ENCODE measurements at places on chromosomes 16 and 17. TPM values are rescaled to one million over a fixed set of nuclear protein-coding genes. Genes with fewer than 3 reads are reported as not detected.

GRCh38 chr17:66441101-66441661 lies 138.8 kb downstream of the PRKCA start:
- no peak for DNase-seq

HSD11B2 gene
- total RNA-seq, result 2.4 TPM

DNA sequence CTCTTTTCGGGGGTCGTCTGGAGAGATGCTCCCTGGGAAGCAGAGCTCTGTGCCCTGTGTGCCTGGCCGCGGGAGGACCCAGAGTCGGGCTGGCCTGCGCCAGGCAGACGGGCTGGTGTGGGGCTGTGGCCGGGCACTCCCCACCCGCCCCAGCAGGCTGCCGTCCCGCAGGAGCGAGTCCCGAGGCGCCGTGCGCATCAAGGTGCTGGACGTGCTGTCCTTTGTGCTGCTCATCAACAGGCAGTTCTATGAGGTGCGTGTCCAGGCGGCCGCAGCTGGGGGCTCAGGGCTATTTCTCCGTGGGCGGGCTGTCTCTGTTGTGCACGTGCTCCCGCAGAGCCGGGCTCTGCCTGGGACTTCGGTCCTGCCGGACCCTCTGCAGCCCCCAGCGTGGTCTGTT lies 15.0 kb downstream of the TSC2 start:
- no peak for DNase-seq

NPIPA3 gene
- total RNA-seq, result 1.4 TPM

DNA sequence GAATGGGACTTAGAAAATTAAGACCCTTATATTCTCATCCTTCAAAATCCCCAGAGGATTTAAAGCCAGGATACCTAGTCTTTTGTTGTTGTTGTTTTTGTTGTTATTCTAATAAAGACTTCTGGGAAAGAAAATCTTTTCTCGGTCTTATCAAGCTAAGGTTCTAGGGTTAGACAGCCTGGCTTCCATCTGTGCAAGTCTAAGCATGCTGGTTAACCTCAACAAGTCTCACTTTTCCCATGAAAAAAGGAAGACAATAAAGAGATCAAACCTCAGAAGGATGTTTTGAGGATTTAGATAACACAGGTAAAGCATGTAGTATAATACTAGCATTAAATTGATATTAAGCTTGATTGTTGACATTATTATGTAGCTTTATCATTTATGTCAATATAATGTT lies 486.4 kb upstream of the SOX9 start:
- no peak for DNase-seq

- DNase-seq, result no peak
Observed at GRCh38 chr17:41335747-41336146, 14.9 kb downstream of the KRT33A start.

- no peak for DNase-seq
Observed at GRCh38 chr17:42402117-42402516, 13.9 kb upstream of the STAT3 start.

DNA sequence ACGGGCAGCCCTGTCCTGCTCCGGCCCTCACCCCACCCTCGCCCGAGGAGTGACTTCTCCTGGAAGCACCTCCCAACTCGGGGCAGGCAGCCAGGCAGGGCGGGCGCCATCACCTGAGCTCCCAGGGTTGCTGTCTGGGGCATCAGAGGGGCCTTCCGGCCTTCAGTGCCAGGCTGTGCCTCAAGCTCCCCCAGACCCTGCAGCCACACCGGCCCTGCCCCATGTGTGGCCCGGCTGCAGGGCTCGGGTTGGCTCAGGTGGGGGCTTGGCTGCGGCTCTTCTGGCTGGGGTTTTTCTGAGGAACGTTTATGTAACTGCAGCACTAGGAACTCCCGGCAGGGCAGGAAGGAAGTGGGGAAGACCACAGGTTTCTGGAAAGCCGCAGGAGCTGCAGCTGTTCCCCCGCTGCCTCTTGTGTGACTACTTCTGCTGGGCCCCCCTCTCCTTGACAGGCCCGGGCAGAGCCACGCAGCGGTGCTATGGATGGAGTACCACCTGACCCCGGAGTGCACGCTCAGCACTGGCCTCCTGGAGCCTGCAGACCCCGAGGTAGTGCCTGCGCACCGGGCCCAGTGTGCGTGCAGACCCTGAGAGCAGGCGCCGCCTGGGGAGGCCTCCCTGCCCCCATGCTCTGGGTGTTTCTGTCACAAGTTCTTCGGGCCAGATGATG lies 45.6 kb downstream of the PRMT7 start:
- DNase-seq, result no peak

GPRC5C gene
- 210 TPM for total RNA-seq

CCL4 gene
- total RNA-seq, result not detected

GRCh38 chr17:65530523-65531255 lies 30.8 kb downstream of the AXIN2 start:
- DNase-seq, result no peak

DNA sequence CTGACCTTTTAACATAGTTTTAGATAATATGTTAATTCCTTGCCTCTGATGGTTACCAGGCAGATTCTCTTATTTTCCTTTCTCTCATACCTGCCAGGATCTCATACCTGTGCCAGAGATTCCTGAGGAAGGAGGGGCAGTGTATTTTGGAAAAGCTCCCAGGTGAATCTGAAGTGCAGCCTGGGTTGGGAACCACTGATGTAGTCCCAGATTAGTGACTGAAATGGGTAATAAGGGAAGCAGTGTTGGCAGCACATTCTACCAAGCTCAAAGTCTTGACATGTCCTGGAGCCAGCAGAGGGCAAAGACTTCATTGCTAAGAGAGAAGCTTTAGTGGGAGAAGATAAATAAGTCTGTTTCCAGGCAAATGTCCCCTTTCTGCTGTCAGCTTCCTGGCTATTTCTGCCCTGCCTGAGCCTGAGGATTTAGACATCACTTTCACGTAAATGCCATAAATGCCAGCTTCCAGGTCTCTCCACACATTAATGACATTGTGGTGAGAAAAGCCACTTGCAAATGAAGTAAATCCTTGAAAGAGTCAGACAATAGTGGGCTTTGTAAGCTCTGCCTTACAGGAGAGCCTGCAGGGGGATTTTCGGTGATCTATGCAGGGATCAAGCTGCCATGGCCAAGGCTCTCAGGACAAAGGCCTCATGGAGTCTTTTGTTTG lies 40.9 kb upstream of the C16orf78 start:
- DNase-seq, result peak; percentile 11

GRCh38 chr17:75737133-75737962 lies 16.1 kb downstream of the ITGB4 start:
- DNase-seq, result no peak

GRCh38 chr17:10316801-10317542 lies 55.8 kb downstream of the MYH13 start:
- DNase-seq, result peak; percentile 23

KRT9 gene
- total RNA-seq, result not detected

- DNase-seq, result no peak
Observed at GRCh38 chr17:601244-601925, 113.3 kb downstream of the VPS53 start.

GRCh38 chr17:35713069-35713728 lies 18.2 kb upstream of the RASL10B start:
- no peak for DNase-seq

DNA sequence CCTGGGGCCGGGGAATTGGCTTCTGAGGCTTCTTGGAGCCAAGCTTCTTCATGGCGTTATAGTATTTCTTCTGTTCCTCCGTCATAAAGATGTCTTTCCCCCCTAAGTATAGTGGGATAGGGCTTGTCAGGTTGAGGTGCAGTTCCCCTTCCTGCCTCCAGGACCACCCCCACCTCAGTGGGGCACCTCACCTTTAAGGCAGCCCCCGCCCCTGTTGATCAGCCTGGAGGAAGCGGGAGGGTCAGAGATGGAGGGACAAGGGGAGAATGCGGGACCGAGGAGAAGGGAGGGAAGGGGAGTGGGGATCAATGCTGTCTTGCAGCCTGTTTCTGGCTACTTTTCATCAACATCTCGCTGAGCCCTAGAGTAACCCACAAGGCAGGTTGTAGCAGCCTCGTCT lies 11.6 kb upstream of the CD79B start:
- DNase-seq, result no peak

DNA sequence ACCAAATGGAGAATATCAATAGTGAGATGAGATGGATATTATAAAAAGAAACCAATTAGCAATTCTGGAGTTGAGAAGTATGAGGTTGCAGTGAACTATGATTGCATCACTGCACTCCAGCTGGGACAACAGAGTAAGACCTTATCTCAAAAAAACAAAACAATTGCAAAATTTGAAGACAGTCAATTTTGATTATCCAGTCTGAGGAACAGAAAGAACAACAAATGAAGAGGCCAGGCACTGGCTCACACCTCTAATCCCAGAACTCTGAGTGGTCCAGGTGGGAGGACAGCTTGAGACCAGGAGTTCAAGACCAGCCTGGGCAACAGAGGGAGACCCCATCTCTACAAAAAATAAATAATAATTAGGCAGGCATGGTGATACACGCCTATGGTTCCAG lies 35.0 kb downstream of the USP32 start:
- no peak for DNase-seq

DNA sequence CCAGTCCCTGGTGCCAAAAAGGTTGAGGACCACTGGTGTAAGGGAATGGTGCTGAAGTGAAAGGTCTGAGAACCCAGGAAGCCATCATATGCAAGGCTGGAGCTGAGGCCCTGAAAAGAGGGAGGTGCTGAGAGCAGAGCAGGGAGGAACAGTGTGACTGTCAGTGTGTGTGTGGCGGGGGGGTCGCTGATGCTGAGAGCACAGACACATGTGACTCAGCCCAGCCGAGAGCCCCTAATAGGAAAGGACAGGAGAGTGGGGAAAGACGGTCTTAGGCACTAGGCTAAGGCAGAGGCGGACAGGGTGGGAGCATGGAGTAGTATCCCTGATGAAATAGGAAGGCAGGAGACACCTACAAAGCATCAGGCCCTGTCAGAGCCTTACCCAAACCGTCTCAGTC lies 1.2 kb downstream of the B9D1 start:
- DNase-seq, result no peak

GRCh38 chr17:72176951-72177660 lies 56.3 kb downstream of the SOX9 start:
- DNase-seq, result no peak

KRT25 gene
- not detected for total RNA-seq

- DNase-seq, result peak; percentile 56
Observed at GRCh38 chr17:18258356-18259038, at the start of gene FLII. Gene FLII (minus strand): TSS chr17:18258738. CDS start chr17:18258690, 48 bp downstream.

GRCh38 chr16:75074920-75075687 lies 41.5 kb downstream of the LDHD start:
- DNase-seq, result no peak

ANKS4B gene
- total RNA-seq, result not detected

- no peak for DNase-seq
Observed at GRCh38 chr17:31488982-31489294, 97.5 kb downstream of the RAB11FIP4 start.

GRCh38 chr17:35117984-35118383 lies 1.7 kb downstream of the RAD51D start:
- DNase-seq, result peak; percentile 50

LDHD gene
- total RNA-seq, result 3.7 TPM

DNA sequence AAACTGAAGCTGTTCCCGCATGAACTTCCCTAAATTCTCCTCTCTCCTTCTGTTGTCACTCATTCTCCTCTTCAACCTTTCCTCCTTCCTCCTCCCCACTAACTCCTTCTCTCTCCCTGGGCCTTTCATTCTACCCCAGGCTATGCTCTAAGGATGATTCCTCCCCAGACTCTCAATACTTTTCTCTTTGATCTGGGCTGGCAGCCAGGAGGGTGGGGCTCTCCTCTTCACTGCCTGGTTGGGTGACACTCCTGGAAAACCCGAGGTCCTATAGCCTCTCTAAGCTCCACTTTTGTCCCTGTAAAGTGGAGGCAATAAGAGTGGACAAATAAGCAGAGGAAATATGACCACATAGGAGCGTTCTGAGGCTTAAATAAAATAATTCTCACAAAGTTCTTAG lies 46.2 kb downstream of the HSD17B2 start:
- DNase-seq, result no peak

BOLA2 gene
- total RNA-seq, result 93.1 TPM

DNA sequence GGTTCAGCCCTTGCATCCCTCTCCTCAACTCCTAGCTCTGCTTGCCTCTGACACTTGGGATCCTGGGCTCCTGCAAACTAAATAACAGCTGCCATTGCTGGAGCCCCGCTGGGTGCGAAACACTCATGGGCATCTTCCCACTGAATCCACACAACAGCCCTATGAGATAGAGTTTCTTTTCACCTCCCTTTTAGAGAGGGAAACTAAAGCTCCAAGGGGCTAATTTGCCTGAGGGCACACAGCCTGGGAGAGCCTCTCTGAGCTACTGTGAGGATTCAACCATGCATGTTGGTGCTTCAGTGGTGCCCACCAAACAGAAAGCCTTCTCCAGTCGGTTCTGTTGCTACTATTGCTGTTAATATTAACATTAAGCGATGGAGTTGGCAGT lies 4.0 kb downstream of the ACBD4 start:
- no peak for DNase-seq

- DNase-seq, result no peak
Observed at GRCh38 chr17:76670020-76670717, 26.6 kb upstream of the ST6GALNAC1 start.

PRKCB gene
- not detected for total RNA-seq

TMED6 gene
- not detected for total RNA-seq

GRCh38 chr17:5429191-5429887 lies 9.4 kb downstream of the RPAIN start:
- no peak for DNase-seq

- DNase-seq, result no peak
Observed at GRCh38 chr16:81786868-81787267, 7.8 kb downstream of the PLCG2 start.

GLIS2 gene
- total RNA-seq, result 5.9 TPM

- no peak for DNase-seq
Observed at GRCh38 chr16:2749476-2749875, 3.0 kb upstream of the SRRM2 start.

DNA sequence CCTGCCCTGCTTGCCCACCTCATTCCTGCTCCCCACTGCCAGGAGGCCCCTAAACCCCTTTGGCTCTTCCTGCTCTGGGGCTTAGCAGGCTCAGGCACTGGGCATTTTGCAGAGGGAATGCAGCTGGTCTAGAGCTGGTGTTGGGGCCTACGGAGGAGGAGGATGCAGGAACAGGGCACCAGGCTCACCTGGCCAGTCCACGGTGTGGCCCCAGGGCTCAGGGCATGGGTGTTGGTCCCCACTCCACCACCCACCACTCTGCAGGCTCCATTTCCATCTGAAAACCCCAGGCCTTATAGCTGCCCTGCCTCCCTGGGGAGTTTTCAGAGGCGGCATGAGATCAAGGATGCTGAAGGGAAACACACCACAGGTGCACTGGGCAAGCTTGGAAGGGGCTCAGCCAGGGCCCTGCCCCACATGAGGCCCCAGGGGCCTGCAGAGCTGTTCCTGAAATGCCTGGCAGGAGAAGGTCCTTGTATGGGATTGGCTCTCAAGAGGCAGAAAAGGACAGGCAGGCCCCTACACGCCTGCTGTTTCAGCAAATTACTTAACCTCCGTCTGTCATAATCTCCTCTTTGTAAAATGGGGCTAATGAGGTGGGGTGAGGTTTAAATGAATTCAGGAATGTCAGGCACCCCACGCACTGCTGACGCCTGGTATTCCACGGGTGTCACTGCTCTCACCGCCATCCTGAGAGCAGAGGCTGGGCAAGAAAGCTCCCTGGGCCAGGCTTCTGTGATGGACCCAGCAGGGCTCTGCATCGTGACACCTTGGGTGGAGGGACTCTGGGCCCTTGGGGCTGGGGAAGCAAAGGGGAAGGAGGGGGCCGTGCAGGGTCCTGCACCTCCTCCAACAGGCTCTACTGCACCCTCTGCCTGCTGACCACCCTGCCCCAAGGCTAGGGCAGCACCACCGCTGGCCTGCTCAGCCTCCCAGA lies 9.3 kb downstream of the SLC47A2 start:
- no peak for DNase-seq

PRAC2 gene
- 44.1 TPM for total RNA-seq

All from PC-3 (cell line).